ENCODE measurements at places on chromosomes 7 and 10.
A peak's percentile ranks its signal among the peaks of the same experiment; 100 is the strongest.

DNA sequence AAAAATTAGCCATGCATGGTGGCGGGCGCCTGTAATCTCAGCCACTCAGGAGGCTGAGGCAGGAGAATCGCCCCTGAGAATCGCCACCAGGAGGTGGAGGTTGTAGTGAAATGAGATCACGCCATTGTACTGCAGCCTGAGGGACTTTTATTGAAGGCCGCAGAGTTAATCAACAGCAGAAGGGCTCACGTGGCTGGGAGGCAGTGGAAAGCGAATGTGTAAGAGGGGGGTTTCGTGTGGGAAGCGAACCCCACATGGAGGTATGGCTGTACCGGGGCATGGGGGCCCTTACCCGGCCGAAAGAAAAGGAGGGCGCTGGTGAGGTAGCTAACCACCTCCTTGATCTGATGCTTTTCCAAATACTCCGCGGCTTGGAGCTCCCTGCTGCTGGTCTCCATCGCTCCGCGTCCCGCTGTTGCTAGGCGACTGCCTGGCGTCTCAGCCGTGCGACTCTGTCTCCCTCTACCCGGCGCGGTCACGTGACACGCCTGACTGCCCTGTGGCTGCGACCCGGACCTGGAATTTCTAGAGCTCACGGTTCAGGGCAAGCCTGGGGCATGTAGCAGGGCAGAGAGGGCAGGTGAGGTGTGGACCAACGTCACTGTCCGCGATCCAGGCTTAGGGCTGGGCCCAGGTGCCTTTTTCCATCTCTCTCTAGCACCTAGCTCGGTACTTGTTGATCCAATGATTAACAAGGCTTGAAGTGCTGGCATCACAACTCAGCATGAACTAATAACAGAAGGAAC is at the start of gene EFCAB10:
Gene EFCAB10, minus strand, starts transcription at position 428 of the 746 bp plus-strand sequence. Its CDS starts 30 bp downstream, at position 398.
- peak; percentile 58 for DNase-seq

- no peak for DNase-seq
These were observed 162.0 kb upstream of the PRPS1L1 start for GRCh38 chr7:18189500-18190126.

- DNase-seq: no peak
These were observed 302.2 kb upstream of the PODXL start for GRCh38 chr7:131858611-131859010.

GRCh38 chr7:143015926-143016490 is 10.9 kb downstream of the OR9A2 start:
- no peak for DNase-seq

DNA sequence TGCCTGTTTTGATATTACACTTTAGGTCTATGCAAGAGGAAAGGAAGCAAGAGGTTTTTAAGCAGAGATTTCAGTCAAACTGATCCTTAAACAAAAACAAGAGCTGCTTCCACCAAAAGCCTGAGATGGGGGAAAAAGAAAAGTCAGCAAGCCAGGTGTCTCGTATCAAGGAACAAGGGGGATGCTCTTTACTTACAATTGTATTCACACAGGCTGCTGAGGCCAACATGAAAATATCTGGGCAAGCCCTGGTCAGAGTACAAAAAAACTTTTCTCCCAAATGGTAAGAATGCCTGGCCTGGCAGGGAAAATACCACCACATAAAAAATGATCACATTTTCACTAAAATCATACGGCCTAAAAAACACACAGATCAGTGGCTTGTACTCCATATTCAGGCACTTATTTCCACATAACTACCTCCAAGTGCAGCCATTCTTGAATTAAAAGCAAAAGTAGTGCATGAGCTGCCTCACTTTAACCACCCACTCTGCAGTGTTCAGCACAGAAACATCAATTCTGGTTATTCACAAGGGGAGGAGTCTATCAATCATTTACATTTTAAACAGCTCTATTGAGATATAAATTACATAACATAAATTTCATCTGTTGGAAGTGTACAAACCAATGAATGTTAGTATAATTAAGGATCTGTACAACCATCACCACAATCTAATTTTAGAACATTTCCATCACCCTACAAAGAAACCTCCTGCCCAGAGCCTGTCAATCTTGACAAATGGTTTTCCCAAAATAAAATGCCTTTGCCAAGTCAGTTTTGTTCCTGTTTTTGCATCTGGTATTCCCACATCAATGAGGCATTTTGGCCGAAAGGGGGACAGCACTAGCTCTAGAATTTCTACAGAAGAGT is 70.2 kb downstream of the GRB10 start:
- no peak for DNase-seq

DNA sequence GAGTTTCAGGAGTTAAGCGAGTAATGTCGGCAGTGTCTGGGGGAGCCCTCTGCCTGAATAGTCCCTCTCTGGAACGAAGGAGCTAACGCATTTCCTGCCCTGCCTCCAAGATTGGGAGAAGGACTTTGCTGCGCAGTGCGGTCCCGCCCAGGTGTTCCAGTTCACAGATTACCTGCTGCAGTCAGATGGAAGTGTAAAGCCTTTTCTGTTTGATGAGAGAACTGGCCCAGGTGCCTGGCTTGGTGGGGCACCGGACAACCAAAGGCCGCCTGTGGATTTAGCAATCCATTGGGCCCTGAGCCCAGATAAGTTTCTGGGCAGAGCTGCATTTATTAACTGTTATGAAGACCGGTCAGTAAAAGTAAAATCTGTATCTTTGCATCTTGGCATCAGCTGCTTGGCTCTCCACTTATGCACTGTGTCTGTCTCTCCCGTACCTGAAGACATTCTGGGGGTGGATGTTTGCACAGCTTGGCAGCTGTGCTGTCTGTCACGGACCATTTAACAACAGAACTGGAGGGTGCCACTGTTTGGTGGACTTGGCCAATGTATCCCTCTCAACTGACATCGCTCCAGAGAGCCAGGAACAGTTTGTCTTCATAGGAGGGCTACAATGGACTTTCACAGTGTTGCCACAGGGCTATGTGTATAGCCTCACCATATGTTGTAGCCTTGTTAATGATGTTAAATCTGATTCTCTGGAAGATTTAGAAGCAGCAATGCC is 654.7 kb upstream of the ZWINT start:
- DNase-seq: no peak

- no peak for DNase-seq
These were observed 715.3 kb downstream of the NXPH1 start for GRCh38 chr7:9148687-9149086.

DNA sequence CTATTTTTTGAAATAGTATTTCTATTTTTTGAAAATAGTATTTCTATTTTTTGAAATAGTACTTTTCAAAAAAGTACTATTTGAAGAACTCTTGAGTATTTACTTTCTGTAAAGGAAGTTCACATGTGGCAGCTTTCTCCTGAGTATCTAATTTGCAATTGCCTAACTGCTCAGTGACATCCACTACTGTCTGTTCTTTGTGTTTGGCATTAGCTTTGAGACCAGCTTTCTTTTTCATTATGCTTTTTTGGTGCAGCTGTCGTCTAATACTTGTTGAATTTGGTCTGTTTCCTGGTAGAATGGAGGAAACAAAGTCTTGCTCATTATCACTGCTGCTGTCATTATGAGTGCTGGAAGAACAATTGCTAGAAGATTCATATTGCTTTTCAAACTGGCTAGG is 99.1 kb downstream of the BMPR1A start:
- DNase-seq: no peak

- peak; percentile 46 for DNase-seq
These were observed 17.3 kb downstream of the TPK1 start for GRCh38 chr7:144818511-144818910.

DNA sequence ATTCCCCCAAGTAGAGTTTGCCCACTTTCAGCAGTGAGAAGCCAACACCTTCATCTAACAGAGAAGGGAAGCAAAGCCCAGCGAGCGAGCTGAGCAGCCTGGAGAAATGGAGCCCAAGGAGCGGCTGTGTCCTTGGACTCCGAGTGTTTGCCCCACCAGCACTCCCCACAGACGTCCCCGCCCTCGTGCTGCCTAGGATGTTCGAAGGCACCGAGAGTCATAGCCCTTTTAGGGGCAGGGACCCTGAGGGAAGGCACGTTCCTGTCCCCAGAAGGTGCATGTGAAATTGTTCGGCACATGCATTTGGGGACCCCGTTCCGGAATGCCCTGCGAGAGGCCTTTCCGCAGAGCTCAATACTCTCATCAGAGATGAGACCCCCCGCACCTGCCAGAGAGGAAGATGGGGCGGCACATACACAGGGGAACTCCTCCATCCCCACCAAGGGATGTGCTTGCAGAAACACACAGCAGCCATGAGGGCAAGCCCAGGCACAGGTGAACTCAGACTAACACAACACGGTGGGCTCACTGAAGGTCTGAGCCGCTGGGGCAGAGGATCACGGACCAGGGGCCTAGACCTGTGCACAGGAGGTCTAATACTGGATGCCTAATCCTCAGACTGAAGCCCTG is 131.0 kb downstream of the DLG5 start:
- no peak for DNase-seq

DNA sequence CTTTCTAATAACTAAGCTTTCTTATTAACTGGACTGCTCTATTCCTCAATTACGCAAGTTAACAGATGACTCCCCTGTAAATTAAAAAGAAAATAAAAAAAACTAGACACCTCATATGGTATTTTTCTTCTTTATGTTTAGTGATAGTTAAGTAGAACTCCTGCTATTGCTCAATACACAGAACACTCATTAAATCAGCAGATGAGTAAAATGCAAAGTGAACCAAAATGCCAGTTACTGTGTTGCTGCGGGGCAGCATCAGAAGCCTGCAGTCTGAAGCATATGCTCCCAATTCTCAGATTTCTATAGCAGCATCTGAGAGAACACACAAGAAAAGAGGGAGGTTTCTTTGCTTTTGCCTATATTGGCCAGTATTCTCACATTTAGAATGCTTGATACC is 28.4 kb downstream of the CDK6 start:
- DNase-seq: no peak

DNA sequence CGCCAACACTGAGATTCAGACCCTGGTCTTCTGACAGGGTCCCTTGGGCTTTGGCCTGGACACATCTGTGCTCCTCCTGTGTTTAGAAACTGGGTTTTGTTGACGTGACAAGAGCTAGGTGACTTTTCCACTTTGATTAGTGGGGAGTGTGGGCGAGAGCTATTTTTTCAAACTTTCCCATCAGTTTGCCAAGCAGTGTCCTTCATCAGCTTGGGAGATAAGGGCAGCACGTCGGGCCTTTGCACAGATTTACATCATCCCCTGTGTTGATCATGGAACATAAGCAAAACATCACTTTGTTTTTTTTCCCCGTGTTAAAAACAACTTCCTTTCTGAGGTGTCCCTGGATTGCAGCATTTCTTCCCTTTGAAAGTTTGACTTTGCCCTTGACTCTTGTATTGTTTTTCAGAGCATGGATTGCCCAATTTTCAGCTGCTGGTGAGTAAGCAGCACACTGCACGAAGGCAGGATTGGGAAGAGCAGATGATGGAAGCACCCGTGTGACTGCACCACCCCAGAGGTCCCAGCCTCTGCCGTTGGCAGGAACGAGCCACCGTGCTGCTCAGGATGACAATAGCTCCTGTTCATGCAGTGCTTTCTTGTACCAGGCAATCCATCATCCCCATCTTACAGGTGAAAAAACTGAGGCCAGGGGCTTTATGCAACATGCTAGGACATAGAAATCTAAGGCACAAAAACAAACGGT is 6.4 kb upstream of the IGFBP1 start:
- DNase-seq: no peak

DNA sequence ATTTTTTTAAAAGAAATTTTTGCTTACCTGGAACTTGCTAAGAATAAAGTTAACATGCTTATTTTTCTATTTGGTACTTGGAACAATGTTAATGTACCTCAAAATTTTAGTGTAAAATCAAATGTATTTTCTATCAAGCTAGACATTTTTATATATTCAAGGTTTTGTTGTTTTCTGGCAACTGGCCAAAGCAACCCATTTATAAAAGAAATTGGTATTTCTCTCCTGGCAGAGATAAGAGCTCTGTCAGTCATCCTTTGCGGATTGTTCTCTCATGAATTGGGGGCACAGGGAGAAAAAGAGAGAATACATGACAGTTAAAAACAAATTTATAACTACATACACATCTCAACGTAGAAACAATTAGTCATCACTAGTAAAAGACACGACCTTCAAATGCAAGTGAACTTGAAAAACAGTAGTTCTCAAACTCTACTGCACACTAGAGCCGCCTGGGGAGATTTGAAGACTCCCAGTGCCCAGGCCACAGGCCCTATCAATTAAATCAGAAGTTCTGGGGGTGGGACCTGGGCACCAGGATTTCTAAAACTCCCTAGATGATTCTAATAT is 152.4 kb upstream of the LAMB4 start:
- DNase-seq: peak; percentile 77

GRCh38 chr7:38306171-38306570 is 32.7 kb upstream of the TARP start:
- no peak for DNase-seq

DNA sequence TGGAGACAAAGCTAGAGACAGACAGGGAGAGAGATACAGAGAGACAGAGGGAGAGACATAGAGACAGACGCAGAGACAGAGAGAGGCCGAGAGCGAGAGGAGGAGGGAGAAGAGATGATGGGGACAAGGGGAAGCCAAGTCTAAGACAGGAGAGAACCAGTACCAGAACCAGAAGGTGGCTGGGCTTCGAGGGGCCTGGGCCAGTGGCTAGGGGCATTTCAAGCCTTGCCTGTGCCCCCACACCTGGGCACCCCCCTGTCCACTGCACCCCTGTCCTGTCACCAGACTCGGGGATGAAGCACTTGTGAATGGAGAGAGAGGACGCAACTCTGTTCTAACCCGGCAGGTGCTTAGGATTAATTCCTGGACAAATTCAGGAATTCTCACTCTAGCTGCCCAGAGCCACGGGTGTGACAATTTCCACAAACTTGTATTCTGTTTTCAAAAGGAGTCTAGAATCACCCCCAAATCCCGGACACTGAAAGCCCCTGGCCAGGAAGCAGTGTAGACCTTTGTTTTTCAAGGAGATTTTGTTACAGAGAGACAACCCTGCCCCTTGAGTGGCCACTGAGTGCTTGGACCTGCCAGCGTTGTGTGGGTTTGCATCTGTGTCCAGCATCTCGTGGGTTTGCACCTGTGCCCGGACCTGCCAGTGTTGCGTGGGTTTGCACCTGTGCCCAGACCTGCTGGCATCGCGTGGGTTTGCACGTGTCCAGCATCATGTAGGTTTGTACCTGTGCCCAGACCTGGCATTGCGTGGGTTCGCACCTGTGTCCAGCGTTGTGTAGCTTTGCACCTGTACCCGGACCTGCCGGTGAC is 157.3 kb downstream of the WDR37 start:
- no peak for DNase-seq

DNA sequence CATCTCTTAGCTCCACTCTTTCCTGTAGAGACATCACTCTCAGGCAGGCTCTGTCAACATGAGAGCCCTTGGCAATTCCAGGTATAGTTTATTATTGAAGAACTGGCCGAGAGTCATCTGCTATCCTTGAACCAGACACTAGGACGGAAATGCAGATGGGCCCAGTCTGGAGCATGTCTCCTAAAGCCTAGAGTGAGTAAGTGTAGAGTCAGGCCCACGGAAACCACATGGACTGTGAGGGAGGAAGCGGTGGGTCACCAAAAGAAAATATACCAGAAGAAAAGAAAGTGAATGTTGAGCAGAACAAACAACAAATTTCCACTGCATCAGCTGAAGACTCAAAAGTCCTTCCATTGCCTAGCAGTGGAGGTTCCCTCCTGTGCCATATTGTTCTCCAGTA is 15.7 kb upstream of the RELN start:
- DNase-seq: peak; percentile 36

DNA sequence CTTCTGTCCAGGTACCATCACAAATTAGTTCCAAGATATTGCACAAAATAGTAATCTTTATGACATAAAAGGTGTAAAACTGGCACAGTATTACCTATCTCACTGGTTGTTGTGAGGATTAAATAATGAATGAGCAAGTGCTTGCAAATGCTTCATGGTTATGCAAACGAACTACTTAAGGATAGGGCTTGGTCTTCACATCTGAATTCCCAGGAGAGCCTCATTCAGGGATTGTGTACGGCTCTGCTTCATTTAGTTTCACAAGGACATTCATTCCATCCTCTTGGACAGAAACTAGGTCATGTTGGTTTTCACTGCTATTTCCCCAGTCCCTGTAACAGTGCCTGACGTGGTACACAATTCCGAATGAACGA is 12.1 kb downstream of the ABCA13 start:
- no peak for DNase-seq

Measured in endothelial cell of umbilical vein (primary cell).